ENCODE measurements at places on chromosomes 5 and 9.
A peak's percentile ranks its signal among the peaks of the same experiment; 100 is the strongest.

DNA sequence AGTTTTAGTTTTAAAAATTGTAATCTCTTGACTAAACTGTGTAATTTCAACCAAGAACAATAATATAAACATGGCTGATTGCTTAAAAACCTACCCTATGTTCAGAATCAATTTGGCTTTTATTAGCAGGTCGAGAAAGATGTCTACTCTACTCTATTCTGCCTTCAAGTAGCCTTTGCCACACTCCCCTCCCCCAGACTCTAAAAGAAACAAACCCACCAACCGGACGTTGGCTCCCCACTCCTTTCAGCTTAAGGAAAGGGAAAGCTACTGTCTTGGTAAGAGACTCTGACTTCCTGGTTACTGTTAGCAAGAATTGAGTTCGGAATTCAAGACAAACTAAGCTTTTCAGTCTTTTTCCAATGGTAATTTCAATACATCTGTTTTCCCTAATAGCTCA lies 46.7 kb downstream of the TNFAIP8 start:
- DNase-seq = no peak

DNA sequence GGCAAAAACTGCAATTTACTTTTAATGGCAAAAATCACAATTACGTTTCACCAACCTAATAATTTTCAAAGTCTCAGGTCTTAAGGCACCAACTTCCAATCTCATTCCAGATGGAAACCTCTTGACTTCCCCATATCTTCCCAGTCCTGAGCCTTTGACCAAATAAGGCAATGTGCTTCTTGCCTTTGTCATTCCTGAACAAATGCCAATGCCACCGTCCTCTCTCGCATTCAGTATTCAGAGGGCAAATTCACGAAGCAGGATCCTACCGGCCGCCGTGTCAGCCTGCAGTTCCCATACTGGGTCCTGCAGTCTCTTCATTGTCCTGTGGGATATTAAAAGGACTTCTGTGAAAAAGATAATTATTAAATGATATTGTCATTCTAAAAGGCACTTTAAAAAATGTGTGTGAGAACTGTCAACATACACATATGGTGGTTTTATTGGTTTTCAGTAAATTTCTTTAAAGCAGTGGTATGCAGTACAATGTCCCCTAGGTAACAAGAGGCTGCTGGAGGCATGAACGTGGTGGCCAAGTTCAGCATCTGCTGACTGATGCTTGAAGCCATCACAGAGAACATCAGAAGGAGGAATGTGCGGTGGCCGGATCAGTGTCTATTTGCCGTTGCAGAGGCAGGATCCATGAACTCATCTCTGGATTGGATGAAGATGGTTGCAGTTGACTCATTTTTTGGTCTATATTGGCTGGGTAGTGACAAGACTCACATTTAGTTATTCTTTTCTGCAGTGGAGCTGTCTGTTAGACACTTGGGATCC lies 101.4 kb upstream of the IRX4 start:
- DNase-seq = no peak

GRCh38 chr5:106392766-106393165 lies 1278.0 kb downstream of the EFNA5 start:
- DNase-seq = no peak

GRCh38 chr9:19698960-19699359 lies 89.9 kb downstream of the SLC24A2 start:
- no peak for DNase-seq

- DNase-seq = no peak
Measured at GRCh38 chr5:167442922-167443321, 848.5 kb upstream of the WWC1 start.

GRCh38 chr9:126704892-126705766 lies 91.4 kb downstream of the LMX1B start:
- DNase-seq = peak; percentile 75

- DNase-seq = no peak
Measured at GRCh38 chr5:9776525-9776924, 146.4 kb upstream of the TAS2R1 start.

DNA sequence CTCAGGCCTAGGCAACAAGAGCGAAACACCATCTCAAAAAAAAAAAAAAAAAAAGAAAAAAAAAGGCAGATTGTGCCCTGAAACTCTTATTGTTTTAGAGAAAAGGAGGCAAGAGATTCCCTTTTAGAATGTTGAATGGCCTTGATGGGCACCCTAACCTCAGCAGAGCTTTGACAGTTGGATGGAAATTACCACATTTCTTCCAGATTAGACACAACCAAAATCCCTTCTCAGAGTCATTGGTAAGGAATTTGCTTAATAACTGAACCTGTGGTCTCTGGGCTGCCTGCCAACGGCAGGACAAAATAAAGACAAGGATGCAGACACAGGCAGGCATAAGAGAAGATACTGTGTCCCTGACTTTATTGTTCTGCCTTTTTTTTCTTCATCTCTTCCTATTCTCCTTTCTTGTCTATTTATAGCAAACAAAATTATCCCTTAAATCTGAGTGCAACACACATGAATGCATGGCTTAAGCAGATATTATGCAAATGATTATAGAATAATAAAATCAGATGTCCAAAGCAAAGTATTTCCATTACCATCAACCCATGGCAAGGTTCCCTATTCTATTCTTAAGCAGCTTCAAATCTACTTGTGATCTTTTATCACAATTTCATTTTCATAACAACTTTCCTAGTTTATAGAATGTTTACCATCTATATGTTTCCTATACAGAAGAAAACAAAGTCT lies 37.3 kb upstream of the TRIO start:
- no peak for DNase-seq

- no peak for DNase-seq
Measured at GRCh38 chr9:95188459-95188858, 129.1 kb downstream of the FANCC start.

GRCh38 chr5:177490311-177490991 lies 7.0 kb downstream of the PDLIM7 start:
- DNase-seq = no peak

GRCh38 chr9:126625329-126626126 lies 11.8 kb downstream of the LMX1B start:
- no peak for DNase-seq

- no peak for DNase-seq
Measured at GRCh38 chr9:131714161-131714646, 25.7 kb downstream of the RAPGEF1 start.

Measured in CD14-positive monocyte (primary cell).